ENCODE measurements at places on chromosomes 4 and X.

GRCh38 chr4:117249333-117249732, 164.0 kb upstream of the TRAM1L1 start:
- DNase-seq, result no peak

GRCh38 chr4:76969495-76969894, 19.9 kb downstream of the SEPTIN11 start:
- no peak for DNase-seq

GRCh38 chrX:75229774-75230173, 44.1 kb upstream of the UPRT start:
- no peak for DNase-seq

DNA sequence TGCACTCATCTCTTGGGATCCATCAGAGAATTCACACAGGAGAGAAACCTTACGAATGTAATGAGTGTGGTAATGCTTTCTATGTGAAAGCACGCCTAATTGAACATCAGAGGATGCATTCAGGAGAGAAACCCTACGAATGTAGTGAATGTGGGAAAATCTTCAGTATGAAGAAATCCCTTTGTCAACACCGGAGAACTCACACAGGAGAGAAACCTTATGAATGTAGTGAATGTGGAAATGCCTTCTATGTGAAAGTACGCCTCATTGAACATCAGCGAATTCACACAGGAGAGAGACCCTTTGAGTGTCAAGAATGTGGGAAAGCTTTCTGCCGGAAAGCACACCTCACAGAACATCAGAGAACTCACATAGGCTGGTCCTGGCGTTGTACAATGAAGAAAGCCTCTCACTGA, 42.8 kb downstream of the ZNF157 start:
- DNase-seq, result no peak

- peak; percentile 99 for DNase-seq
Observed at GRCh38 chr4:5758741-5759140, 47.7 kb downstream of the EVC start.

- DNase-seq, result peak; percentile 69
Observed at GRCh38 chr4:119657111-119657611, 28.6 kb upstream of the PDE5A start.

- no peak for DNase-seq
Observed at GRCh38 chr4:52950226-52950625, 88.1 kb downstream of the RASL11B start.

DNA sequence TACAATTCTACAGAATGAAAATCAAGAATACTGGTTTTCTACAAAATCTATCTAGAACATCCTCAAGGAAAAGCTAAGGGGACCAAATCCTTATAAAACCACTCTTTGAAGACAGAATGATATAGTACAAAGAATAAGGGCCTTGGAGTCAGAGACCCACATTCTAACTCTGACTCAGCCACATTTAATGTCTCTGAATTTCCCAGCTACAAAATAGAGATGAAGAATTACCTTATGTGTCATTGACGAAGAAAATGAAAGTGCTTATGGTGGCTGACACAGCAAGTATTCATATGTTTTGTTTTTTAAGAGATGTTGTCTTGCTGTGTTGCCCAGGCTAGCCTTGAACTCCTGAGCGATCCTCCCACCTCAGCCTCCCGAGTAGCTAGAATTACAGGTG, 35.9 kb upstream of the CXorf38 start:
- DNase-seq, result no peak

DNA sequence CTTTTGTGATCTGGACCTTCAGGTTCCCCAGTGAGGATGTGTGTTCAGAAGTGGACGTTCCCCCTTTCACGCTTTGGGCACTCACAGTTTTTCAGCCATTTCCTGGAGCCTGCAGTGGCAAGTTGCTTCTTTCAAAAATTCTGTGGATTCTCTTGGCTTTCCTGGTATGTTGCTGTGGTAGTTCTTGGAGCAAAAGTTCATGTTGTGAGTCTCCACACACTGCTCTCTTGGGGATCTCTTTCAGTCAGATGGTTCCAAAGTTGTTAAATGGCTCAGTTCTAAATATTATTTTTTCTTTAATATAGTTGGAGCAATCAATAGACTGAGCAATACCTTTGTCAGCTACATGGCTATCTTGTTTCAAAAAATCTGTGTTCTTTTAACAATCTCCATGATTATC, 28.5 kb upstream of the BANK1 start:
- no peak for DNase-seq

Measured in IMR-90 (cell line).